ENCODE measurements at places on chromosomes 4 and X. TPM values are rescaled to one million over a fixed set of nuclear protein-coding genes. Genes with fewer than 3 reads are reported as not detected.

DUSP9 gene
- total RNA-seq: 2.5 TPM

SSX2B gene
- total RNA-seq: not detected

ARSJ gene
- 6.6 TPM for total RNA-seq

CDX4 gene
- total RNA-seq: 5.2 TPM

- H3K27ac ChIP-seq: no peak overlapping the region
- no peaks in the 10 kb centered on the region for H3K36me3 ChIP-seq
- H3K4me1 ChIP-seq: no peaks in the 10 kb centered on the region
- H3K27me3 ChIP-seq: no peaks in the 10 kb centered on the region
Measured at GRCh38 chr4:162422312-162422711, 258.5 kb upstream of the FSTL5 start.

DNA sequence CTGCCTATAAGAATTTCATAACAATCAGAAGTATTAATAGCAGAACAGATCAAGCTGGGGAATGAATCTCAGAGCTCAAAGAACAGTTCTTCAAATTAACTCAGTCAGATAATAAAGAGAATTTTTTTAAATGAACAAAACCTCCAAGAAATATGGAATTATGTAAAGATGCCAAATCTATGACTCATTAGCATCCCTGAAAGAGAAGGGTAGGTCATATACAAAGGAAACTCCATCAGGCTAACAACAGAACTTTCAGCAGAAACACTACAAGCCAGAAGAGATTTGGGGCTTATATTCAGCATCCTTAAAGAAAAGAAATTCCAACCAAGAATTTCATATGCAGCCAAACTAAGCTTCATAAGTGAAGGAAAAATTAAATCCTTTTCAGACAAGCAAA lies 28.6 kb downstream of the CBR4 start:
- peaks cover 13% of the 10 kb centered on the region for H3K4me1 ChIP-seq
- no peaks in the 10 kb centered on the region for H3K27me3 ChIP-seq
- H3K4me3 ChIP-seq: no peak overlapping the region
- no peak overlapping the region for H3K27ac ChIP-seq

- H3K27me3 ChIP-seq: no peaks in the 10 kb centered on the region
- no peak for DNase-seq
- peaks cover 82% of the 10 kb centered on the region for H3K4me1 ChIP-seq
- H3K36me3 ChIP-seq: peaks cover 3% of the 10 kb centered on the region
- H3K4me3 ChIP-seq: no peak overlapping the region
Measured at GRCh38 chrX:45771560-45772340, 571.1 kb upstream of the DIPK2B start.

DNA sequence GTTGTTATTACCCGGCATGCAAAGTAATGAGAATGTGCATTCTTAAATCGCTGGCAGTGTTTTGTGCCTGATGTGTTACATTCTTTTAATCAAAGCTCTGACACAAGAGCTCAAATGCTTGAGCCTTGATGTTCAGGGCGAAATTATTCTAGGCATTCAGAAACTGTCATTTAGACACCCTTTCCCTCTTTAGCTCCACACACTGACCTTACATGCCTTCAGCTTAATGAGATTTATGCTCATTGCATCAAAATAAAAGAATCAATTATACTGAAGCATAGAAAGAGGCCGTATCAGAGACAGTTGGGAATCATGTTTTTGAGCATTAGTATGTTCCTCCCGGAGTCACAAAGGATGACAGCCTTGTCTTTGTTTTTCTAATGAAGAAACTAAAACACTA lies 56.7 kb downstream of the FAM114A1 start:
- H3K36me3 ChIP-seq: no peaks in the 10 kb centered on the region
- no peak overlapping the region for H3K27ac ChIP-seq
